Brain (organoid and tissue), 16 donors: ENCODE measurements at places on chromosomes 6 and 20.

DNA sequence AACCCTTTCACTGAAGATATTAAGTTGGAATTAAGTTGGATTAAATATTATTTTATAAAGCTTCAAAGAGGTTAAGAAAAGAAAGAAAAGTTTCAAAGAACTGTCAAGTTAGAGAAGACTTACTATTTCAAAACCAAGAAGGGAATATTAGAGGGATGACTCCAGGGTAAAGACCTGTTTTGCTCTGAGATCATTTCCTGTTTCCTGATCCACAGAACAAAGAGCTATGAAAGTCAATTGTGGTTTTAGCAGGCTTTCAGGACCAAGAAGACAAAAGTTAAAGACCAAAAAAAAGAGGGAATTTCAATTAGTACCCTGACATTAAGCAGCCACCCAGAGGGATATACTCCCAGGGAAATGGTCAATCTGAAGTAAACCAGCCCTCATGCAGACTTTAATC is 19.4 kb downstream of the ESF1 start:
- no peak for DNase-seq

- no peak for DNase-seq
Observed at GRCh38 chr20:46416421-46416820, 10.0 kb upstream of the ELMO2 start.

- no peak for DNase-seq
Observed at GRCh38 chr6:122322824-122323223, 76.6 kb upstream of the HSF2 start.

GRCh38 chr6:136764517-136764993 is 27.7 kb downstream of the MAP3K5 start:
- DNase-seq: no peak

DNA sequence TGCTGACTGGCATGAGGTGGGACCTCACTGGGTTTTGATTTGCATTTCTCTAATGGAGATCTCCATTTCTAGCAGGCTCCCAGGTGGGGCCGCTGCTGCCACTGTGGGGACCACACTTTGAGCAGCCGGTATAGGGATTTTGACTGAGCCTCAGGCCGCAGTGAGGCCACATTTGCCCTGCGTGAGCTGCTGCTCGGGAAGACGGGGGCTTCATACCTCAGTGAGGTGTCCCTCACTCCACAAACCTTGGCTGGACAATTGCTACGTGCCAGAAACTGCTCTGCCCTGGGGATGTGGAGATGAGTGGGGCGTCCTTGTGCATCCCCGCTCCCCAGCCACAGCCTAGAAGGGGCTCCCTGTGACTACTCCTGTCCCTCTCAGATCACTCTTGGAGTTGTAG is 134.3 kb downstream of the ANKRD60 start:
- DNase-seq: no peak

GRCh38 chr6:149259753-149260152 is 57.8 kb upstream of the TAB2 start:
- no peak for DNase-seq

- DNase-seq: no peak
Observed at GRCh38 chr20:58005581-58006345, 222.7 kb downstream of the ANKRD60 start.

DNA sequence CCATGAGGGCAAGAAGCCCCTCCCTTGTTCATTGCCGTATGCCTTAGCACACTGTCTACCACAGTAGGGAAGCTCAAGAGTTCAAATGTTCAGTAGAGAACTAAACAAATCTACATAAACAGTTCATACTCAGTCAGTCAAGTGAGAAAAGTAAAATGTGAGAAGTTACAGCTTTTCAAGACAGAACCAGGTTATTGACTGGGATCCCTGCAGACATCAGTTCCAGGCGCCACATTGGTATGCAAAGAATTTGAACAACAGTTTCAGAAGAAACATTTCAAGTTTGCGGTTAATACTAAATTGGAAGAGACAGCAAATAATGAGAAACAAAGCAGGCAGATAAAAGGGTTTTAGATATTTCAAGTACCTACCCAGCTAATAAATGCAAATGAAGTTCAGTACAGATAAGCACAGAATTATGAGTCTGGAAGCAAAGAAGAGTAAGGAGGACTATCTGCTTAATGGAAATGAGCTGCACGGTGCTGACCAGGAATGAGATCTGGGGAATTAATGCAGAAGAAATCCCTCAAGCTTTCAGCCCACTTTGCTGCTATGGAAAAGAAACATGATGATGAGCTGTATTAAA is 246.2 kb downstream of the HACE1 start:
- DNase-seq: no peak

- no peak for DNase-seq
Observed at GRCh38 chr6:160088784-160089533, 32.7 kb upstream of the SLC22A1 start.

GRCh38 chr20:3800256-3800877 is 4.3 kb downstream of the CDC25B start:
- DNase-seq: no peak

DNA sequence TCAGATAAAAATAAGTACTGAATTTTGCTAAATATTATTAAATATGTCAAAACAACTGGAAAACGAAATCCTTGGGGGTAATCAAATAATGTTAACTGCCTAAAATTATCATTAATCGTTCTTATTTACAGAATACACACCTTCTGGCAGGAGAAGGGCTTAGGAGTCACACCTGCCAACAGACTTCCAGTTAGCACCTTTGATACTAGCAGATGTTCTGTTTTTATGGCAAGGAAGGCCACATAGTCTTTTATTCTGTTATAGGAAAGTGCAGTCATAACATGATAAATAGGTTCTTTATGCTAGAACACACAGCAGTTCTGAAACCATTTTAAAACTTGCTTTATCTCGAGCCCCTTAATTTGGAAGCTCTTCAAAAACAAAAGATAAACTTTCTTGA is 464.1 kb downstream of the UTRN start:
- DNase-seq: no peak

- DNase-seq: peak; percentile 35
Observed at GRCh38 chr6:126054258-126054702, 67.9 kb downstream of the TRMT11 start.

GRCh38 chr6:72826744-72827438 is 205.0 kb downstream of the KCNQ5 start:
- no peak for DNase-seq

DNA sequence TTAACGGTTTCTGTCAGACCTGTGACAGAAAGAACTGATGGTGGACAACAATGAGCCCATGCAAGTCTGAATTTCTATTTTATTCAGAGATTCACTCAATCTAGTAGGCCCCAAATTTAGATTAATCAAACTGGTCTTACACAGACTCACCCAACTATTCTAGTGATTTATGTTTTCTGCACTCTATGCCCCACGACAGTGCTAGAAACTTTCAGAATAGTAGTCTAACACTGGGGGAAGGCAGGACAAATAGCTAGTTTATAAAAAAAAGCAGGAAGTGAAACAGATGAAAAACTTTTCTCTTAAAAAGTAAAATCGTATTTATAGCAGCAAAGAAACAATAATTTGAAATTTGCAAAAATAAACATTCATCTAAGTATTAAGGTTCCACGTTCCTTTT is 5.0 kb downstream of the TCP11 start:
- no peak for DNase-seq

- no peak for DNase-seq
Observed at GRCh38 chr6:75613056-75613501, 11.4 kb downstream of the SENP6 start.

DNA sequence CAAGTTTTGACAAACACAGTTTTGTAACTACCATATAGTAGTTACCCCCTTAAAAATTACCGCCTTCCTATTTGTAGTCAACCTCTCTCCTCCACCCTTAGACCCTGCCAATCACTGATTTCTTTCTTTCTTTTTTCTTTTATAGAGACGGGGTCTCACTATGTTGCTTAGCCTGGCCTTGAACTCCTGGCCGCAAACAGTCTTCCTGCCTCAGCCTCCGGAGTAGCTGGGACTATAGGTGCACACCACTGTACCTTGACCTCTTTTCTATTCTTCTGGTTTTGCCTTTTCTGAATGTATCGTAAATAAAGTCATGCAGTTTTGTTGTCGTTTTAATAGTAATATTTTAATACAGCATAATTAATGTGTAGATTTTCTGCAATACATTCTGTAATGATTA is 460.3 kb downstream of the EPM2A start:
- no peak for DNase-seq

DNA sequence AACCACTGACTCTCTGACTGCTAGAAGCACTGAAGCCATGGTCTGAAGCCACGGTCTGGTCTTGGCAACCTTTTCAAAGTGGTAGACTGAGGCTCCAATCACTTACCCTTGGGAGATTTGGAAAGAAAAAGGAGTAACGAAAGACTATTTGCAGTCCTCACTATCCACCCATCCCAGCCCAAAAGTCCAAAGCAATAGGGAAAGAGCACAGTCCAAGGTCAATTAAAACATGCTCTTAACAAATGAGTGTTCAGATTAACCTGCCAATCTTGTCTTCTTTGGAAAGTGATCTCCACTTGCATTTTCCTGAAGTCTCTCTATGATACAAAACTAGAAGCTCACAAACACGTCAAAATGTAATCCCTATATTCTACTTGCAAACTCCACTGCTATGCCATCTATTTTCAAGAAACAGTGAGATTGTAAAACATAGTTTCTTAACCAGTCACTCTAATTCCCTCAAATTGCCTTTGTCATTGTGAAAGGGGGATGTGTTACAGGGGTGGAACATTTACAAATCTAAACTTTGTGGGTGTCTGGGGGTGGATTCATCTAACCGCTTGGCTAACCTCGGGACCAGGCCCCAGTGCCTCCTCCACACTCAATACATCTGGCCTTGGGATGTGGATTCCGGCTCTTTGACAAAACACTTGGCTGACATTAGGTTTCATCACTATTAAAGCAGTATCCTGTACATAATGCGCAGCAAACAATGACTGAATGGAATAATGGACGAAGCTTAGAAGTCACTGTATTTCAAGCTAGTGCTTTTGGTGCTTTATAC is 56.4 kb downstream of the B4GALT5 start:
- DNase-seq: no peak

- DNase-seq: no peak
Observed at GRCh38 chr6:49151461-49151860, 311.6 kb downstream of the MMUT start.

DNA sequence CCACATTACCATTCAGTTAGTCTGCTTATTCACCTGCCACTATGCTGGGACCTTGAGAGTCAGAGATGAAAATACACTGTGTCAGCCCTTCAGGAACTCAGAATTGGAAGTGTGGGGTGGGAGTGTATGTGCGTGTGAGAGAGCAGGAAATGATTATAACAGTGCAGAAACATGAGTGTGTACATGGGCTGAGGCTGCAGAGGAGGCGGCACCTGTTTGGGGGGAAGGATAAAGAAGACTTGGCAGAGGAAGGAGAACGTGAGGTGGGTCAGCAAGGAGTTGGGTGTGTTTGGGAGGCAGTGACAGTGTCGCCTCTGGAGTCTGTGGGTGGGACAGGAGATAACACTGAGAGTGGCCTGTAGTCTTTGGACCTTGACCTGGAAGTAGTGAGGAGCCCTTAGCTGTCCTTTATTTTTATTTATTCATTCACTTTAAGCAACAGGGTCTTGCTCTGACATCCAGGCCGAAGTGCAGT is 3.1 kb downstream of the CHMP4B start:
- no peak for DNase-seq

- DNase-seq: no peak
Observed at GRCh38 chr6:5277589-5277988, 16.3 kb downstream of the FARS2 start.

DNA sequence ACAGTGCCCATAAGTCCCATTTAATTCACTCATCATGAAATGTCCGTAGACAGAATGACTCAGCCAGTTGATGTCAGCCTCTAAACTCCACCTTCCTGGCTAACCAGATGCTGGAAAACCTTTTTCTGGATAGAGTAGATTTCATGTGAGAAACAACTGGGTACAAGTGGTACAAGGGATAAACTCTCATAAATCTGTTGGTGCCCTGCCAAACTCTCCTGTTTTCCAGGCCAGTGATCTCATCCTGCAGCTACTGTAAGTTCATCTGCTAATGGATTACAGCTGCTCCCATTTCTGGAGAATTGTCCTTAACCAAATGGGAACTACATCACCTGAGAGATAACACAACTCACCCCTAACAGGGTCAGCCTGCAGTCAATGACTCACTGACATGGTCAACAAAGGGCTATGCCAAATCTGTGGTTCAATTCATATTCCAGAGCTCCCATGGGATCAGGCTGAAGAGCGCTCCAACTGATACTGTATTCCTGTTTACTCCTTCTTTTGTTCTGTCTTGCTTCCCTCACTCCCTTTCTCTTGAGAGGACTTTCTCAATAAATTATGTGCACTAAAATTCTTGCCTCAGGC is 210.1 kb upstream of the HDDC2 start:
- DNase-seq: no peak

GRCh38 chr6:37399131-37399530 is 33.9 kb upstream of the CMTR1 start:
- no peak for DNase-seq

- peak; percentile 43 for DNase-seq
Observed at GRCh38 chr20:60402189-60403058, 444.2 kb downstream of the CDH26 start.

GRCh38 chr6:134435814-134436280 is 117.9 kb upstream of the SGK1 start:
- DNase-seq: no peak

DNA sequence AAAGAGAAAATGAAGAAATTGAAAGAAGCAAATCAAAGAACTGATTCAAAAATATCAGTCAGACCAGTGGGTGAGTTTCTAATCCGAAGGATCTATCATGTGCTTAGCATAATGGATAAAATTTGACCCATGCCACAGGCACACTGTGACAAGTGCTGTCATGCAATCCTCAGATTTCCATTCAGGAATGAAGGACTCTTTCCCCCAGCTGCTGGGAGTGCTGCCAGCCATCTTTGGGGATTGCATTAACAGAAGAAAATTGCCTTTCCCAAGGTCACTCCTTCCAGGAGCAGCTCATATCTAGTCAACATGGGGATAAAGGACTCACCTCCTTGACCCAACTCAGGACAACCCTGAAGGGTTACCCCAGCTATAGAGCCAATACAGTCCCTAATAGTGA is 316.7 kb upstream of the TBX18 start:
- DNase-seq: no peak

GRCh38 chr6:17033746-17034145 is 68.1 kb upstream of the STMND1 start:
- DNase-seq: peak; percentile 14

DNA sequence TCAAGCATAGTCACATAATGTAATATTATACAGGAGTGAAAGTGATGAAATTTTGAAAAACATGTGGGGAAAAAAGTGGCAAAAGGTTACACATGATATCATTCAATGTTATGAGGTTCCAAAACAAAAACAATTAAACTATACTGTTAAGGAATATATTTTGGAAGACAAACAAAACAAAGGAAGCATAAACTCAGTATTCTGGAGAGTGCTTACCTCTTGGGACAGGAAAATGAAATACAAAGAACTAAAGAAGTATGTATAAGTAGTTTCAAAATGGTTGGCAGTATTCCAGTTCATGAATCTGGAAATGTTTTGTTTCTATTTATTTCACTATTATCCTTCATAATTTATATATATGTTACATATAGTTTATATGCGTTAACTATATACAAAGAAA is 213.5 kb downstream of the MOXD1 start:
- DNase-seq: no peak

DNA sequence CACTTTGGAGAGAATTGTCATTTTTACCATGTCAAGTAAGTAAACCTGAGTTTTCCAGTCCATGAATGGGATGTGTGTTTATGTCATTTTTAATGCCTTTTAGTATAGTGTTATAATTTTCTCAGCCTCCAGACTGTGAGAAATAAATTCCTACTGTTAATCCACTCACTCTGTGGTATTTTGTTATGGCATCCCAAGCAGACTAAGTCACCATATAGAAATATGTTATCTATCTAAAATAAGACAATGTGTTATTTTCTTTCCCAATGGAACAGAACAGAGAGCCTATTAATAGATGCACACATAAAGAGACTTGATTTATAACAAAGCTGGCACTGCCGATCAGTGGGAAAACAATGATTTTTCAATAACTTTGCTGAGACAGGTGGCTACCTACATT is 70.2 kb upstream of the SLC4A11 start:
- DNase-seq: no peak
